ENCODE measurements at places on chromosomes 5 and 9. TPM values are rescaled to one million over a fixed set of nuclear protein-coding genes. Genes with fewer than 3 reads are reported as not detected.

The TSLP gene
- 0.33 TPM for polyA plus RNA-seq

The ZNF608 gene
- polyA plus RNA-seq = 30.3 TPM

The SYNPO gene
- polyA plus RNA-seq = 254 TPM

The NEUROG1 gene
- polyA plus RNA-seq = not detected

The CDK9 gene
- 166 TPM for polyA plus RNA-seq

The CDO1 gene
- 7.5 TPM for polyA plus RNA-seq

GRCh38 chr5:121239951-121240350 is 611.7 kb upstream of the FTMT start:
- H3K27ac ChIP-seq = no peak overlapping the region
- no peaks in the 10 kb centered on the region for H3K27me3 ChIP-seq
- no peaks in the 10 kb centered on the region for H3K36me3 ChIP-seq
- no peaks in the 10 kb centered on the region for H3K4me1 ChIP-seq
- no peak overlapping the region for H3K4me3 ChIP-seq
- no peak for DNase-seq

DNA sequence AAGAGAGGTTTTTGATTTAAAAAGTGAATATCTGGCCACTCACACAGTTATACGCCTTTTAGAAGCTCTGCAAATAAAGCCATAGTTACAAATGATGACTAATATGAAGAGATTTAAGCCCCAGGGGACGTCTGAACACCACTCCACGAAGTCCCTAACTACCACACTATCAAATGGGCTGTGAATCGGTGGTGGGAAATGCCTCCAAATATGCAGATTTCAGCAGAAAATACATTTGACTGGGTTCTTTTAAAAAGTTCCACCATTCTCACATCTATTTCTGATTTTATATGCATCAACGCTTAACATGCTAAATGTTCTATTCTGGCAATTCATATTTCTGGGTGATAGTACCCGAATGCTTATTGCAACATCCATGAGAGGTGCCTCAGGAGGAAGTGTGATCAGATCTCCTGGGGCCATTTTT is 22.5 kb downstream of the TICAM2 start:
- no peaks in the 10 kb centered on the region for H3K4me1 ChIP-seq
- no peaks in the 10 kb centered on the region for H3K36me3 ChIP-seq
- no peak overlapping the region for H3K27ac ChIP-seq

- no peak for DNase-seq
- no peak overlapping the region for H3K27ac ChIP-seq
- no peaks in the 10 kb centered on the region for H3K36me3 ChIP-seq
- peak overlapping the region; percentile 22 for H3K4me3 ChIP-seq
- H3K4me1 ChIP-seq = peaks cover 40% of the 10 kb centered on the region
- no peaks in the 10 kb centered on the region for H3K27me3 ChIP-seq
Observed at GRCh38 chr5:139709582-139710318, 61.6 kb downstream of the CXXC5 start.

DNA sequence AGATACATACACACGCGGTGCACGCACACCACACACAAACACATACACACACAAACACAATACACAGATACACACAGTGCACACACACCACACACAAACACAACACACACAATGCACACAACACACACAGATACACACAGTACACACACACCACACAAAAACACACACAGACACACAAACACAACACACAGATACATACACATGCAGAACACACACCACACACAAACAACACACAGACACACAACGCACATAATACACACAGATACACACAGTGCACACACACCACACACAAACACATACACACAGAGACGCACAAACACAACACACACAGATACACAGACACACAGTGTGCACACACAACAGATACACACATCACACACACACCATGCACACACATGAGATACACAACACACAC is 5.9 kb upstream of the CCDC187 start:
- no peak for DNase-seq
- H3K27ac ChIP-seq = no peak overlapping the region
- H3K4me1 ChIP-seq = no peaks in the 10 kb centered on the region
- no peak overlapping the region for H3K4me3 ChIP-seq
- no peaks in the 10 kb centered on the region for H3K27me3 ChIP-seq

- no peak overlapping the region for H3K27ac ChIP-seq
- no peak overlapping the region for H3K4me3 ChIP-seq
- H3K4me1 ChIP-seq = peaks cover 6% of the 10 kb centered on the region
- no peaks in the 10 kb centered on the region for H3K27me3 ChIP-seq
- no peak for DNase-seq
- no peaks in the 10 kb centered on the region for H3K36me3 ChIP-seq
Observed at GRCh38 chr5:139862313-139862712, 66.7 kb downstream of the PSD2 start.

DNA sequence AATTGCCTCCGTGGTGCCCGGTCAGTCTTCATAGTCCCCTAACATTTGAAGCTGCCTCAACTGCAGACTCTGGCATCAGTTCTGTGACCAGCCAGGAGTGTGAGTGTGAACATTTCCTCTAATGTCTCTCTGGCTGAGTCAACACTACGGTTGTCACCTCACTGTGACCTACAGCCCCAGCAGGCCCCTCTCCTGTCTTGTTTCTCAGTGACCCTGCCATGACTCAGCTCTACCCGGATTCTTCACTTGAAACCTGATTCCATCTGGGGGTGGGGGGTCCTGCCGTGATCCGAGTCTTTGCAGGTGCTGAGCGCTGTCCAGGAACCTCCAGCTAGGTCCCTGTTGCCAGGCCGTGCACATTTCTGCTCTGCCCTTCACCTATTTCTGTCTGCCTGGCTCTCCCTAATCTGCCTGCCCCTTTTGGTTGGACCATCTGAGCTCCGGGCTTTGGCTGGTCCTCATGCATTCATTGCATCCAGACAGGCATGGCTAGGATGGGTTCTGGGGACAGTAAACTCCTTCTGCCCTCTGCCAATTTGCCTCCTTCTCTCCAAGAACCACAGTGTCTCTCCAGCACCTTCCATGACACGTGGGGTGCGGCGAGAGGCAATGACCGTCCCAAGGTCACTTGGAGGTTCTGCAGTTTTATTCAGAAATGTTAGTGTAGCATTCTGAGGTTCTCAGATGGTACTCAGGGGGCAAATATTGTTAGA is 24.2 kb downstream of the STC2 start:
- no peak overlapping the region for H3K27ac ChIP-seq
- no peaks in the 10 kb centered on the region for H3K36me3 ChIP-seq
- H3K4me3 ChIP-seq = no peak overlapping the region
- peaks cover 5% of the 10 kb centered on the region for H3K27me3 ChIP-seq

DNA sequence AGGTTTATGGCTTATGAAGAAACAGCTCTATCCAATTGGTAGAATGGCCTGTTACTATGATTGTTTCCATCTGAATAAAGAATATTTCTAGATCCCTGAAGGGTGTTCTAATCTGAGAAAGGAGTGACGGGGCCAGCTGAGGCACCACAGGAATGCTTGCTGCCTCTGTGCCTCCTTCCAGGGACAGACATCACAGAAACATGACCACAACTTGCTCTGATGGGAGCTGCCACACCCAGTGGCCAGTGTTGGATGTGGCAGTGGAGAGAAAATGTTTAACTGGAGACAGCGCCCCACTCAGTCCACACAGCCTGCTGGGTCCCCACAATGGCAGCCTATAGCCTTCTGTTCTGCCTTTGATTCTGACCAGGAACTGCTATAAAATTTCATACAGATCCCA is 38.6 kb upstream of the TESK1 start:
- no peak overlapping the region for H3K27ac ChIP-seq
- no peak overlapping the region for H3K4me3 ChIP-seq
- peaks cover 38% of the 10 kb centered on the region for H3K4me1 ChIP-seq
- no peak for DNase-seq

- H3K27me3 ChIP-seq = no peaks in the 10 kb centered on the region
- DNase-seq = no peak
- H3K4me1 ChIP-seq = no peaks in the 10 kb centered on the region
Observed at GRCh38 chr9:19965336-19965735, 176.5 kb upstream of the SLC24A2 start.

- no peaks in the 10 kb centered on the region for H3K27me3 ChIP-seq
- no peak overlapping the region for H3K27ac ChIP-seq
- H3K36me3 ChIP-seq = no peaks in the 10 kb centered on the region
- H3K4me3 ChIP-seq = no peak overlapping the region
Observed at GRCh38 chr5:139733698-139734538, 61.7 kb upstream of the PSD2 start.

DNA sequence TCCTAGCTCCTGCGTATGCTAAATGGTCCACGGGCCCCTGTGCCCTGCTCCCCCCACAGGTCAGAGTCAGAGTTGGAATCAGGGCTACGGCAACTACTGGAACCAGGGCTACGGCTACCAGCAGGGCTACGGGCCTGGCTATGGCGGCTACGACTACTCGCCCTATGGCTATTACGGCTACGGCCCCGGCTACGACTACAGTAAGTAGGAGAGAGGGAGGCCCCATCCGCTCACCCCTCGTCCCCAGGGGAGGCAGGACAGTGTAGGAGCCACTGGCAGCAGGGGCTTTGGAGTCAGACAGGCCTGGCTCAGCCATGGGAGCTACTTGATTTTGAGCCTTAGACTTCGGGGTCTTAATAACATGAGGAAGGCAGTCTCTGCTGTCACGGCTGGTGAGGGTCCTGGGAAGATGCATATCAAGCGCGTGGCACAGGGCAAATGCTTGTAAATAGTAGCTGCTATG is 5.8 kb downstream of the HNRNPAB start:
- H3K27me3 ChIP-seq = no peaks in the 10 kb centered on the region
- no peak overlapping the region for H3K27ac ChIP-seq
- no peaks in the 10 kb centered on the region for H3K36me3 ChIP-seq
- no peak for DNase-seq

DNA sequence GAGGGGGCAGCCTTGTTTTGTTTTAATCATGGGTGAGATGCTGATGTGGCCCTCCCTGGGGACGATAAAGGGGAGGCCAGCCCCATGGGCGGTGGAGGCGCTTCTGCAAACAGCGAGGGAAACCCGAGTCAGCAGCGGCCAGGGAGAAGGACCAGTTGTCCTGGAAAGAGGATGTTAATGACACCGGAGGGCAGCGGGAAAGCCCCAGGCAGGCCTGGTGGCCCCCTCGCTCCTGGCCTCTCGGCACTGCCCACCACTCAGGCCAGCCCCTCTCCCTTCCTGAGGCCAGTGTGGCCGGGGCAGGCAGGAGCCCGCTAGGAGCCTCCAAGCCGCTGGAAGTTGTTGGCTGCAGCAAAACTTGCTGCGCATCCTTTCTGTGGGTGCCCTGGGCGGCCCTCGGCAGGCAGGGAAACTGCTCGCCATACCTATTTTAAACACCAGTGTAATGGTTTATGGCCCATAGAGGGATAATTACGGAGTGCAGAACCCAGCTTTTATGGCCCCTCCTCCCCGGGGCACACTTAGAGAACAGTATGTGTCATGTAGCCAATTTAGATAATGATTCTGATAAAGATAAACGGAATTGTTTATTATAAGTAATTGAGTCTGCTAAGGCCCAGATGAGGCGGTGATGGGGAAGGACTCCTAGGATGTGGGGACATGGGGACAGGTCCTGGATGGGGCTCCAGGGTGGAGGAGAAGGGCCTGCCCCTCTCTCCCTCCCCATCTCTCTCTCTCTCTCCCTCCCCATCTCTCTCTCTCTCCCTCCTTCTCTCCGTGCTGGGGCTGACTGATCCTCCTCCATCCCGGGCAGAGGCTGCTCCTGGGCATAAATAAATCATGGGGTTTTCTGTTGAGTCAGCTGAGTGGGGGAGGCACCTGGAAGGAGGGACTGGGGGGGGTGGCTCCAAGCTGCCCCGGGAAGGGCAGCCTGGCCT is 36.9 kb downstream of the LMX1B start:
- no peak for DNase-seq
- peaks cover 28% of the 10 kb centered on the region for H3K27me3 ChIP-seq
- H3K4me3 ChIP-seq = no peak overlapping the region
- no peak overlapping the region for H3K27ac ChIP-seq

GRCh38 chr9:7140401-7140800 is 382.6 kb downstream of the KDM4C start:
- no peaks in the 10 kb centered on the region for H3K4me1 ChIP-seq
- no peak overlapping the region for H3K4me3 ChIP-seq
- no peak overlapping the region for H3K27ac ChIP-seq
- no peaks in the 10 kb centered on the region for H3K27me3 ChIP-seq
- no peaks in the 10 kb centered on the region for H3K36me3 ChIP-seq

Data from adrenal gland (tissue), 19 donors.